Thymus (tissue), 14 donors: ENCODE measurements at places on chromosomes 6 and 20.

DNA sequence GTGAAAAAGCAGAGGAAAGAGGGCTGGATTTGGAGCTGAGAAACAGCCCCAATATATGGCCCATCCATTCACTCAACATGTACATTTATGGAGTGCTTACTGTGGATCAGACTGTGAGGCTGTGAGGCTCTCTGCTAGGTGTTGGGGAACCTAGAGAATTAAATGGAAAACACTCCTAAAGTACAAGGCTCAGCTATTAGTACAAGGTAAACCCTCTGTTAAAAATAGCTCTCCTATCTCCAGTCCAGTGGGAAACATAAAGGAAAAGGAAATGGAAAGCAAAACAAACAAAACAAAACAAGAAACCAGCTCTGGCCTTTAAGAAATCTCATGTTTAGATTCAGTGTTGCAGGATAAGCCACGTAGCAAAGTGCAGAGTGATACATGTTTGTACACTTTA, 35.0 kb downstream of the LY86 start:
- no peak for DNase-seq

DNA sequence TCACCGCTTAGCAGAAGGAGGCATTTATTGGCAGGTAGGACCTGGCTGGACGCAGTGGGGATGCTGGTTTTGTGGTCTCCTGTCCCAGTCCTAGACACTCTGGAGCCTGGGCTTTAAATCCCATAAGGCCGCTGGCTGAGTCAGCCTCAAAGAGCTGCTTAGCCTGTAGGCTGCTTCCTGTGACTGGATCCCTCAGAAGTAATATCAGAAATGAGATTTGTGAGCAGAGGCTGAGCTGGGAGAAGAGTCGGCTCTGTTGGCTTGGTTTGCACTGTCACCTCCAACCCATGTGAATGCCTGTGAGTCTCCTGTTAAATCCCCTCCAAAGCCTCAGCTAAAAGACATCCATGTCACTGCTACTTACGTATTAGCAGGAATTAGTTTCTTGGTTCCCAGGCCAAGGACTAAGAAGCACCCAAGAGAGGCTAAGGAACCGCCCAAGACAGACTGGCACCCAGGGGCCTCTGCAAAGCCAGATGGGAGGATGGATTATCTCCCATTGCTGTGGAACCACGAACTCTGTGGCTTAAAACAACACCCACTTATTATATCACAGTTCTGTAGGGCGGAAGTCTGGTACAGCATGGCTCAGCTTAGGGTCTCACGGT, 289.4 kb downstream of the CDC5L start:
- DNase-seq = no peak

DNA sequence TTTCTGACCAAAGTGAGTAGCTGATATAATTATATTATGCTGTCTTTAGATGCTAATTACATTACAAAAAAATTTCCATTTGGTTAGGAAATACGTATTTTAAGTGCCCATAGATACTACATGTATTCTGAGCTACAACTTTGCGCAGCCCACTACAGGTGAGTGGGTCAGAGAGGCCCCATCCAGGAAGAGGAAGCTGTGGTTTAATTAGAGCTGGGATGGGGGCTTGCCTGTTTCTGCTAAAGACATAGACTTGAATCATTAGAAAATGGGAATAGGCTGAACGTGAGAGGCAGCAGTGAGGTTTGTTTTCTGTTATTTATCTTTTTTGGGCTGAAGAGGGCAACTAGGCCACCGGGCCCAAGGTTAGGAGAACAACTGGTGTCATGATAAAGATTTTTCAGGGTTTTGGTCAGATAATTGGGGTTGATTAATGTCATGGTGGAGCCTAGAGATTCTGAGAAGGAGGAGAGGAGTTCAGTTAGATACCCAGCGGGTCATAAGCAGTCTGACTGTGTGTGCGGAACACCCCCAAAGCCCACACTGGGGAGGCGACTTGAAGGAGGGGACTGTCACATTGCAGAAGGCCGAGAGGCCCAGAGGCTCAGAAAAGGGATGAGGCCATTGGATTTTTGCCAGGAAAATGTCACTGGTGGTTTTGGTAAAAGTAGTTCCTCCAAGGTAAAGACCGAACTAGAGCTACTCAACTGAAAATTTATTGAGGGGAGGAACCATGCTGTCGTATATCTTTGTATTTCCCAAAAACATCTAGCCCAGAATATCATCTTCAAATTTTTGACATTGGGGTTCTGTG, 14.5 kb upstream of the IRF4 start:
- no peak for DNase-seq

- DNase-seq = no peak
These were observed 28.3 kb downstream of the RIN2 start for GRCh38 chr20:19786311-19786710.

GRCh38 chr6:30071858-30072257, 3.7 kb downstream of the RNF39 start:
- no peak for DNase-seq

DNA sequence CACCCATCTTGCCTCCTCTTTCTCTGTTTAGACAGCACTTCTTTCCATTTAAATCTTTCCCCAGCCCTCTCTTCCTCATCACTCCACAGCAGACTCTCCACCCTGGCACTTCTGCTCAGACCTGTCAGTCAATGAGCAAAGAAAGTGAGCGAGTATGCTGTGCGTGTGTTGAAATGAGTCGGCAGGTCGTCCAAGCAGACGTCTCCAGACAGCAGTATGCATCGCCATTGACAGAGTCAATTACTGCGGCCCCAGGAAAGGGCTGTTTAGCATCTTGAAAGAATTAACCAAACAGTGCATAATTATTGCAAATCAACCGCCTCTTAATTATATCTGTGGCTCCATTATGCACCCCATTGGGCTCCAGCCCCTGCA, 54.8 kb upstream of the KCNG1 start:
- DNase-seq = no peak

GRCh38 chr20:1860446-1860845, 34.8 kb upstream of the SIRPA start:
- no peak for DNase-seq

DNA sequence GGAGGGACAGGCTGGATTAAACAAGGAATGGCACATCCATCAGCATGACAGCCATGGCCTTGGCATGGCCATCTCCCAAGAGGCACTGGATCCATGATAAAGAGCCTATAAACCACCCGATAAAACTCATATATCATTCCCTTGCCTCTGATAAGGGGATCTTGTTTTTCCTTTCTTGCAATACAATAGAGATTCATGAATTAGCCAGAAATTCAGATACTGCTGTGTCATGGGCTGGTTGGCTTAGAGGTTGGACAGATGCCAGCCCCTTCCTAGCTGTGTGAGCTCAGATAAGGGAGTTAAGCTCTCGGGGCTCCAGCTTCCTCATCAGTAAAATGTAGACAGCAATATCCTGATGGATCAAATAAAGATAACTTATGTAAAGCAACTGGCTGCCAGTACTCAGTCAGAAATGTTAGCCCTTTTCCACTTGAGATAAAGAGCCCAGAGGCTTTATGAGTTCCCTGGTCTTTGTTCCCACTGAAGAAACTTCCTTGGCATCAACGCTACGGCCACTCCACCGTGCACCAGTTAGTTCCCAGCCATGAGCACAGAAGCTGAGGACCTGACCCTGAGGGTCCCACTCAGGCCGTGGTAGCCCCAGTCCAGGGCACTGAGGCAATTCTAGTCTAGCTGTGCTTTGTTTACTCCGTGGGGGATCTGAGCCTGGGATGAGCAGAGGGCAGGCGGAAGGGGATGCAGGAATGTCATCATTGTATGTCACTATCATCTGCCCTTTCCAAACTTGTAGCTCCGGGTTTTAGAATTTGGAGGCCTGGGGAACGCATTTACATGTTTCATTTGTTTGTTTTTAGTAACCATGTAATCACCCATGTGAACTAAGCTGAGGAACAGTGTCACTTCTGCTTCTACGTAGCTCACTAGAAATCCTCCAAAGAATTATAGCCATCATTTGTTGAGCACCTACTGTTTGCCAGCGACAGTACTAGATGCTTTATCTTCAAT, 67.2 kb upstream of the TBC1D7 start:
- DNase-seq = no peak

- DNase-seq = no peak
These were observed 22.9 kb downstream of the FKBP1A start for GRCh38 chr20:1369970-1370369.

DNA sequence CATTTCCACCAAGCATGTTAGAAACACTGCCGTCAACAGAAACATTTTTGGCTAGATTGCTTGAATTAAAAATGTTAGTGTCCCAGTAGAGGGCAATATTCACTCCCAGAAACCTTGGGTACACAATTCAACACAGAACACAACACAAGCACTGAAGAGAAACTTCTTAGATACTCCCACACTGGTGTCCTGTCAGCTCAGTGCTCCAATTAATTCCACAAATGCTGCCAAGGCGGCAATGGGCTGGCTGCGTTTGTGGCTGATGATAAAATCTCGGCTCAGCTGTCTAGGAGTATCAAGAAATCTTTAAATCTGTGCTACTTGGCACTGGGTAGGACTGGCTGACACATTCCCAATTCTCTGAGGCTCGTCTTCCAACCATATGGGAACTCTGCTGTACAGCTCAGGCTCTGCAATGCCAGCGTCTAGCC, 39.3 kb downstream of the BEND3 start:
- DNase-seq = no peak

DNA sequence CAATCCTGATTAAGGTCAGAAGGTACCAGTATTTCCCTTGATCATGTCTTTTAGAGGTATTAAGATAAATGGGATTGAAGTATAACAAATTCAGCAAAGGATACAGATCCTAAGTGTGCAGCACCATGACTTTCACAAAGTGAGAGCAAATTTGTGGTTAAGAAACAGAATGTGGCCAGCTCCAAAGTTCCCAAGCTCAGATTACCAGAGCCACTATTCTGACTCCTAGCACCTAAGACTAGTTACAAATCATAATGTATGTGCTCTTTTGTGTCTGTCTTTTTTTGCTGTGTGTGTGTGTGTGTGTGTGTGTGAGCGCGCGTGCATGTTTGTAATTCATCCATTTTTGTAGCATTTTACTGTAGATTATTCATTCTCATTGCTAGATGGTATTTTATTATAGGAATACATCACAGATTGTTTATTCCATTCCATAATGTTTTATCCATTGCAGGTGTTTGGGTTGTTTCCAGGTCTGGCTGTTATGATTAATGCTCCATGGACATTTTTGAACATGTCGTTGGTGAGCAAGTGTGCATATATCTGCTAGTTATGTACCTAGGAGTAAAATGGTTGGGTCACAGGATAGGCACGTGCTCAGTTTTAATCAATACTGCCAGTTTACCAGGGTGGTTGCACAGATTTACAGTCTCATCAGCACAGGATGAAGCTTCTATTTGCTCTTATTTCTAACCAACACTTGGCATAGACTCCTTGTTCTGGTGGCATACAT, 314.0 kb upstream of the JAG1 start:
- DNase-seq = no peak

DNA sequence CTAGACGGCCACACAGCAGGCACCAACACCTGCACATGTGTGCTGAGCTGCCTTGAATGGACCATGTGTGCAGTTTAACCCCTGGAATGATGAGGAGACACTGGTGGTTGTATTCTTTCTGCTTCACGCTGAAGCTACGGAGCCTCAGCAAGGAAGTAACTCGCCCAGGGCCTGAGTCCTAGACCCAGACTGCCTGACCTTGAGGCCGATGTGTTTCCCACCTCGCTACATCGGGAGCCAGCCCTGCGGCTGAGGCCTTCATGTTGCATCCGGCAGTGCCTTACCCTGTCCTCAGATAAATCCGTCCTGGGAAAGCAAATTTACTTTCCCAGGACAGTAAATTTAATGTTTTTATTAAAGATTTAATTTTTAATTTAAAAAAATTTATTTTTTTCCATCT, 110.0 kb upstream of the MTHFD1L start:
- no peak for DNase-seq

GRCh38 chr20:63572788-63573646, 1.0 kb downstream of the HELZ2 start:
- DNase-seq = no peak

GRCh38 chr6:35510916-35511561, 1.7 kb downstream of the TULP1 start:
- no peak for DNase-seq

- DNase-seq = no peak
These were observed 12.9 kb upstream of the MICB start for GRCh38 chr6:31485055-31485454.

- DNase-seq = no peak
These were observed 231.5 kb upstream of the PLCB4 start for GRCh38 chr20:8837396-8837795.

- no peak for DNase-seq
These were observed 11.4 kb downstream of the TAGAP start for GRCh38 chr6:159033160-159034049.

DNA sequence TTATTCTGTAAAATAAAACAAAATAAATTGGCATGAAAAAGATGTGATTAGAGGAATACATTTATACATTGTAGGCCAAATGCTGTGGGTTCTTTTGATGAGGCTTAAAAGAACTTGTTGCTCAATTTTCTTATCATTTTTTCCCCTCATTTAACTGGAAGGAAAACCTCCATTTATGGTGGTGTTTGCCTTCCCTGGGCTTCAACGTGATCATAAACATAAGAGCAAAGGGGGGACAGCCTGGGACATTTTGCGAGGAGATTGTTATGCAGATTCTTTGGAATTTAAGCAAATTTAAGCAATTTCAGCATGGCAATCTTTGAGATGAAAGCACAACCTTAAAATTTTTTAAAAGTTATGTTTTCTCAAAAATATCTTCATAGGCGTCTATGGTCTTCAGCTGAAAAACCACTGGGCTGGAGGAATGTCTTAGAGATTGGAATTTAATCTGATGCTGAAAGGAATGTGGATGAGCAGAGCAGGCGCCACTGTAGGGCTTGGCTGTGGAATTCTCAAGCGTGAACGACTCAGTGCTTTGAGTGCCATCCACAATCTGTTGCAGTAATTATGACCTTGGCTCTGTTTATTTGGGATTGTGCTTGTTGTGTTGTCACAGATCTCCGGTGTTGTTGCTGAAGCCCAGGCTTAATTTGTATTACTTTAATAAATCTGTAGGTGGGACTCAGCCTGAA, 149.4 kb upstream of the MLIP start:
- DNase-seq = no peak

DNA sequence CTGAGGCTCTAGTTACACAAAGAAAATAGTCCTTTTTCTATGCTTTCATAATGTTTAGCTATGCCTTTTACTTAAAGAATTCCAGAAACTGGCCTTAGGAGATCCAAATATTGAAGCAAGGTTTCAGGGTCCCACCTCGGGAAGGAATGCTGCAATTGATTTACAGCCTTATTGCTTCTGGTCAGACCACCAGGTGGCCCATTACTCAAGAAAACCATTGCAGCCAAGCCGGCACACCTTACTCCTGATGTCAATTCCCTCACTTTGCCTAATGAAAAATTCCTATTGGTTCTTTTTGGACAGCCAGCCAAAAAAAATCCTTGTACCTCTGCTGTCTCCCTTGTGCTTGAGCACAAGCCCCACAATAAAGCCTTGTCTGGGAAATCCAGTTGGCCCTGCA, 173.9 kb downstream of the LMBRD1 start:
- DNase-seq = no peak
